ENCODE measurements at places on chromosomes 6 and 20.

DNA sequence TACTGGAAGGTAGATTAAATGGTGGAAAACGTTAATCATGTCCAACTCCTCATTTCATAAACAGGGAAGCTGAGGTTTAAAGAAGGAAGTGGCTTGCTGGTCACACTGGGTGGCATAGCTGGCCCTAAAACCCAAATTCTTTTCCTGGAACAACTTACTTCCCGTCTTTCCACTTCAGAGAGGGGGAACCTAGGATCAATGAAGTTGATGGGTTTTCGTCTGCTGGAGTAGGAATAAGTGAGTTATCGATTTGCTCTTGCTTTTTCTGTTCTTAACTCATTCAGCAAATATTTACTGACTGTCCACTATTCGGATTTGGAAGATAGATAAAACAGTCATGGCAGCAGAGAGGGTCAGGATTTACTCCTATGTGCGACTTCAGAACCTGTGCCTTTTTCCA lies 1.2 kb upstream of the SYS1 start:
- H3K27me3 ChIP-seq, result no peaks in the 10 kb centered on the region
- no peak overlapping the region for H3K4me3 ChIP-seq
- DNase-seq, result no peak
- no peak overlapping the region for H3K27ac ChIP-seq
- peaks cover 12% of the 10 kb centered on the region for H3K36me3 ChIP-seq

DNA sequence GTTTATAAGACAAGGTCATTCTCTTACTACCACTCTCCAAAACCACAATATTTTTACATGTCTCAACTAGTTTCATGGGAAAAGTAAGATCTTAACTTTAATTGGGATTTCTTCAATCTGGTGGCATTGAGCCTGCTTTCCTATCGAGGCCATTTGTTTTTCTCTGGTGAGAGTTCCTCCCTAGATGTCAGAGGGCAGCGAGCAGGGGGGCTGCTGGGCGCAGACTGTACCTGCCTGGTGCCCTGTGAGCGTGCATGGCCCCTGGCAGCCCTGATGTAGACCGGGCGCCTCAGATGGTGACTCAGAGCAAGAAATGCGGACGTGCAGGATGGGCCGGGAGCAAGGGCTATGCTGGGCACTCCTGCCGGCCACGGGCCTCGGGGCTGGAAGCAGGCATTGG lies 27.2 kb downstream of the ERMARD start:
- H3K4me3 ChIP-seq, result no peak overlapping the region
- H3K27me3 ChIP-seq, result no peaks in the 10 kb centered on the region
- no peak overlapping the region for H3K27ac ChIP-seq
- no peaks in the 10 kb centered on the region for H3K4me1 ChIP-seq
- DNase-seq, result no peak

- H3K27ac ChIP-seq, result no peak overlapping the region
- H3K4me3 ChIP-seq, result no peak overlapping the region
These were observed 25.5 kb downstream of the CLIC5 start for GRCh38 chr6:45990162-45990561.

DNA sequence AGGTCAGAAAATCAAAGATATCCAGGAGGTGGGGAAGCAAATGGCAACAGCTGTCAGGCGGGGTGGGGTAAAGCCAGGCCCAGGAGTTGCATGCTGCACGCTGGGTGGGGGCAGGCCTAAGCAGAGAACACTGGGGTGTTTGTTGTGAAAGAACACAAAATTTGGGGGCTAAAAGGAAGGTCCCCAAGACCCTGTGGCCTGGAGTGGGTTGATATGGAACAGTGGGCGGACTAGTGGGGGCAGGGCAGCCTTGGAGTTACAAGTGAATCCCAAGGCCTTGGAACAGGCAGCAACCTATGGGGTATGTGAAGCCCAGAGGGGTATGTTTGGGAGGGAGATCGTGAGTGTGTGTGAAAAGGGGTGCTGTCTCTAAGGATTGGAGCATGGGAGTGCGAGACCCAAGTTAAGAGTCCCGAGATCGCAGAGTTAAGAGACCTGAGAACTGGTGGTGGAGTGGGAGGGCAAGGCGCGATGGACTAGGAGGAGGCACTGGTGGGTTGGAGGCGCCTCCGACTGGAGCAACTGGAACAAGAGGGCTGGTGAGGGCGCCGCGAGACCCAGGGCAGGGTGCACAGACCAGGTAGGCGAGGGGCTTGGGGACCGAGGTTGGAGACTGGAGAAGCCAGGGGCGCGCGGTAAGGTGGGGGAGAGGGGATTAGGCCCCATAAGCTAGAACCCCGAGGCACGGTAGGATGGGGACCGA lies 658 bp downstream of the CUL7 start:
- H3K36me3 ChIP-seq, result peaks cover 62% of the 10 kb centered on the region
- H3K4me1 ChIP-seq, result peaks cover 35% of the 10 kb centered on the region
- H3K27me3 ChIP-seq, result no peaks in the 10 kb centered on the region
- peak overlapping the region; percentile 91 for H3K27ac ChIP-seq

- no peak overlapping the region for H3K4me3 ChIP-seq
- no peaks in the 10 kb centered on the region for H3K36me3 ChIP-seq
- no peak overlapping the region for H3K27ac ChIP-seq
- H3K4me1 ChIP-seq, result no peaks in the 10 kb centered on the region
- DNase-seq, result no peak
These were observed 111.5 kb upstream of the SLC24A3 start for GRCh38 chr20:19100975-19101374.

DNA sequence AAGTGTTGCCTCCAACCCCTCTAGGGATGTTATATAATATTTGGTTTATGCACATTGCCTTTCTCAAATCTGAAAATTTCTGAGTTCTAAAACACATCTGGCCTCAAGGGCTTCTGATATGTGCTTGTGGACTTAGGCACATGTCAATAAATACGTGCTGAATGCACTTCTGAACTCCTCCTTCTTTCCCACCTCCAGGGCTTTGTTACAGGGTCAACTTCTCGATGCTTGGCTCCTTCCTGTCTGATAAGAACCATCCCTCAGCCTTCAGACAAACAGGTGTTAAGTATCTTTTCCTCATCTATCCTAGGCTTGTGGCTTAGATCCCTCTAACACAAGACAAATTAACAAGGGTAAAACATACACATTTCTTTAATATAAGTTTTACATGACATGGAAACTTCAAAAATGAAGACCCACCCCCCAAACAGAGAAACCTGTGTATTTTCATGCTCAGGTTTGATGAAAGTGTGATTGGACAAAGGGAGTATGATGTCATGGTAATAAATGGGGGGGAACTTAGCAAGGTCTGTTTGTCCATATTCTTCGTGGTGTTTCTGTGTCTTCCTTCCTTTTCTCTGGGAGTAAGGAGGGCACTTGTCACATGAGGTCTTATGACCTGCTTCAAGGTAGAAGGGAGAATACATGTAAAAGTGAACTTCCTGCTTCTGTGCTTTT lies 326.9 kb downstream of the CD83 start:
- peaks cover 8% of the 10 kb centered on the region for H3K4me1 ChIP-seq
- no peak overlapping the region for H3K27ac ChIP-seq
- H3K4me3 ChIP-seq, result no peak overlapping the region
- no peak for DNase-seq
- no peaks in the 10 kb centered on the region for H3K36me3 ChIP-seq

DNA sequence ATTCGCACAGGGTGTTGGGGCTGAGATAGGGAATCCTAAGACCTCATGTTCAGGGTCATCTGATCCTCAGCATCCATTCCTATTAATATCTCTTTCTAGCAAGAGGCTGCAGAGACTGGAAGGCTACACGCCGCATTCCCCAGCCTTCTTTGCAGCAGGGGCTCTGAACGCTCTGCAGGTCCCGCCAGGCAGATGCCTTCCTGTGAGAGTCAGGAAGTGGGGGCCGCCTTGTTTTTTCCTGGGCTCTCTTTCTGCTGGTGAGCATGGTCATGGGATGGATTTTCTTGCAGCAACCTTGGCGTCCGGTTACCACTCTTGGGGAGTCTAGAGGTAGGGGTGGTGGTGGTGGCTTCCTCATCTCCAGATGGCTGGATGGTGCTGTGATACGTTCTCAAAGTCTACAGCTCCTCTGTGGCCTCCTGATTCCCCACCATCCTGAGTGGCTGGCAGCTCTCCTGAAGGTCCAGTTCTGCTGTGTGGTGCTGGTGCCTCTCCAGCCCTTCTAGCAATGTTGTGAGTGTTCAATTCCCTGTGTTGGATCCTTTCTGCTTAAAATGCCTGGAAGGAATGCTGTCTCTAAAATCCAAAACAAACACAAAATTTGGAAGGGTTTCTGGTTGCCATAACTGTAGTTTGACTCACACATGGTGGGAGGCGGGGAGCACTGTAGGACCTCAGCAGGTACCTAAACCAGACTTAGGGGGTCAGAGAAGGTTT lies 111.9 kb downstream of the CEBPB start:
- H3K4me3 ChIP-seq, result no peak overlapping the region
- H3K27me3 ChIP-seq, result no peaks in the 10 kb centered on the region
- DNase-seq, result no peak
- peak overlapping the region; percentile 7 for H3K27ac ChIP-seq
- peaks cover 36% of the 10 kb centered on the region for H3K4me1 ChIP-seq
- H3K36me3 ChIP-seq, result no peaks in the 10 kb centered on the region

DNA sequence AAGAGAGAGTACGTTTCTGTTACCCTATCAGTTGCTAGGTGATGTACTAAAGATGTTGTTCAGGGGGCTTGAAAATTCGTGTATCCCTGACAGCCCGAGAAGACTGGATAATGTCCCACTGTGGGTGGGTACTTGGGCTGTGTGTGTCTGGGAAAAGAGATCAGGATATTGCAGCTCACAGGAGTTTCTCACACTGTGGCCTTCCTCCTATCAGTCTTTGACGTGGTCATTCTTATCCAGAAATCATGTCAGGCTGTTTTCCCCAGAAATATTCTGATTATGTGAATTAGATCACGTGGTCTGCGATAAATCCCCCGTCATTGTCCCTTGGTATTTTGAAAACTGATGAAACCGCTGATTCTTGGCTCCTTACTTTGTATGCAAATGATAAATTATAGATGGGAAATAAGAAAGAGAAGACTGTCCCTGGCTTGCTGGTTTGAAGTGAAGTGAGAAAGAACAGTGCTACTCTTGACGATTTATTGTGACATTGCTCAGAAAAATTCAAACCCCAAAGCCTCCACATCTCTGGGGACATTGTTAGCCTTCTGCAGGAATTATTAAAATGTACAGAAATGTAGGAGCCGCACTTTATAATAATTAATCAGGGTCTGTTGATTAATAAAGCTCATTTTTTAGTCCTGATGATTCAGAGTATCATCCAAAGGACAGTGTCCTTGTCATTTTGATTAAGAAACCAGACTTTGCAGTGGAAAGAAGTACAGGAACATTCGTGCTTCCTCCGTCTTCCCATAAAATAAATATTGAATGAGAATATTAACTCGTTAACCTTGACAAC lies 167.5 kb upstream of the TSHZ2 start:
- no peak for DNase-seq
- H3K4me1 ChIP-seq, result no peaks in the 10 kb centered on the region
- no peaks in the 10 kb centered on the region for H3K36me3 ChIP-seq
- no peaks in the 10 kb centered on the region for H3K27me3 ChIP-seq
- H3K4me3 ChIP-seq, result no peak overlapping the region

DNA sequence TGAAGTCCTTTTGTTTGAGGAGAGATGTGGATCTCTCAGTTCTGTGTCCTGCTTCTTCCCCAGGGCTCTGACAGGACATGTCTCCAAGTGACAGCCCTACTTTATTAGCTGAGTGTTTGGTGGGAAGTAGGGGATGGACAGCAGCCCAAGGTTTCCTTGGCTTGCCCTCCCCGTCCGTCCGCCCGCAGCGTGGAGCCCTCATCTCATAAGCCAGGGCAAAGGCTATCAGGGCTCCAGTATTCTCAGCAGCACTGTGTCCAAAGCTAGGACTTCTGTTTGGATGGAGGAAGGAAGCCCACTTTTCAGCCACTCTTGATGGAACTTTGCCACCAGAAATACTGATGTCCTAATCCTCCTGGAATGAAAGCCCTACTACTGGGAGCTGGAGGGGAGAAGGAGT lies 13.6 kb downstream of the CDC5L start:
- no peaks in the 10 kb centered on the region for H3K27me3 ChIP-seq
- peaks cover 23% of the 10 kb centered on the region for H3K36me3 ChIP-seq

DNA sequence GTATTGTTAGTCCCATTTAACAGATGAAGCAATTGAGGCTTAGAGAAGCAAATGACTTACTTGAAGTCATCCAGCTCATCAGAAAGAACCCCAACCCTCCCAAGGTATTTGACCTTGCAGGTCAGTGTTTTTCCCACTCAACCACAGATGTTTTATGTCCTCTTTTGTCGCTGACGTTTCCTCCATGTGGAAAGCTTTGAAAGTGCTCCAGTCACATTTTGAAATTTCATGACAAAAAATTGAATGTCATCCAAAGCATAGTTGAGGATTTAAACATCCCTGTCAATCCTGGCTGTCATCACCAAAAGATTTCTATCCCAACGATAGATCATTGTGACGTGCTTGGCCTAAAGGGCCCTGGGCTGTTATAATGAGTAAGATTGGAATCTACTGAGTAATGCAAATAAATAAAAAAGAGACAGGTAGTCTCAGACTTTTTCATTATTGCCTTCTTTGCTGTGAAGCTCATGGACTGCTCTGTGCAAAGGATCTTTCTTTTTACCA lies 102.7 kb downstream of the TSHZ2 start:
- H3K27ac ChIP-seq, result no peak overlapping the region
- peaks cover 6% of the 10 kb centered on the region for H3K4me1 ChIP-seq
- H3K36me3 ChIP-seq, result no peaks in the 10 kb centered on the region
- peak; percentile 37 for DNase-seq
- H3K27me3 ChIP-seq, result no peaks in the 10 kb centered on the region

- H3K36me3 ChIP-seq, result no peaks in the 10 kb centered on the region
- H3K27me3 ChIP-seq, result no peaks in the 10 kb centered on the region
- no peak overlapping the region for H3K4me3 ChIP-seq
- no peak for DNase-seq
These were observed 290.9 kb upstream of the TSHZ2 start for GRCh38 chr20:52681288-52681687.

DNA sequence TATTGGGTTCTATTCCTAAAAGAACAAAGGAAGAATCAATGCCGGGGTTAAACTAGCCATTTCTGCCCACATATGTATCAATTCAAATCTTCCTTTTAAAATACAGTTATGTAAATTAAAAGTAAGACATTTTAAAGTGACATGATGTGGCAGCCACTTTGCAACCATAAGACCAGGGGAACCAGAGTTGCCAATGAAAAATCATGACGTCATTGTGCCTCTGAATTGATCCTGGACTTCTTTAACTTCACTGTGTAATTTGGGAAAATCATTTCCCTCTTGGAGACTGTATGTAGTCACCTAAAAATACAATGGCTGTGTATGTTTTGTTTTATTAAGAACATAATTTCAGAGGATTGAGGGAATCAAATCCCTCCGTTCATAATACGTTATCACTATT lies 42.2 kb downstream of the SLC13A3 start:
- H3K27ac ChIP-seq, result no peak overlapping the region
- DNase-seq, result no peak
- H3K27me3 ChIP-seq, result no peaks in the 10 kb centered on the region
- no peaks in the 10 kb centered on the region for H3K4me1 ChIP-seq
